Ovary (tissue), 10 donors: ENCODE measurements at places on chromosomes 3 and 15. TPM values are rescaled to one million over a fixed set of nuclear protein-coding genes. Genes with fewer than 3 reads are reported as not detected.

Gene IQSEC1
- polyA plus RNA-seq, result 27.3 TPM

Gene FBXW12
- polyA plus RNA-seq, result 0.33 TPM

Gene RPUSD2
- polyA plus RNA-seq, result 9.7 TPM

Gene TNNC1
- polyA plus RNA-seq, result 1.6 TPM

Gene GOLGA6L4
- polyA plus RNA-seq, result 4.2 TPM

Gene FAM107A
- 14.0 TPM for polyA plus RNA-seq

Gene UROC1
- not detected for polyA plus RNA-seq
